ENCODE measurements at places on chromosomes 3 and 15. TPM values are rescaled to one million over a fixed set of nuclear protein-coding genes. Genes with fewer than 3 reads are reported as not detected.

Gene CHP1
- 77.9 TPM for total RNA-seq

Gene ITGA11
- 2.7 TPM for total RNA-seq

Gene FBXO40
- not detected for total RNA-seq

Gene STAB1
- total RNA-seq: 269 TPM

Gene CYP1A2
- total RNA-seq: not detected

Gene CCDC39
- total RNA-seq: not detected

Gene PLSCR4
- 108 TPM for total RNA-seq

Gene B3GNT5
- 10.3 TPM for total RNA-seq

Gene CLDN16
- total RNA-seq: not detected

Gene KNG1
- total RNA-seq: not detected

Gene MESP2
- total RNA-seq: not detected

Gene KCNMB2
- total RNA-seq: not detected

Gene MST1R
- 1.0 TPM for total RNA-seq

Gene GOLGA6L9
- total RNA-seq: 2.7 TPM

Gene EIF4G1
- 173 TPM for total RNA-seq

All from tibial nerve (tissue), 4 donors.